NCI-H187 (cell line): ENCODE measurements at places on chromosomes 5 and 9.

DNA sequence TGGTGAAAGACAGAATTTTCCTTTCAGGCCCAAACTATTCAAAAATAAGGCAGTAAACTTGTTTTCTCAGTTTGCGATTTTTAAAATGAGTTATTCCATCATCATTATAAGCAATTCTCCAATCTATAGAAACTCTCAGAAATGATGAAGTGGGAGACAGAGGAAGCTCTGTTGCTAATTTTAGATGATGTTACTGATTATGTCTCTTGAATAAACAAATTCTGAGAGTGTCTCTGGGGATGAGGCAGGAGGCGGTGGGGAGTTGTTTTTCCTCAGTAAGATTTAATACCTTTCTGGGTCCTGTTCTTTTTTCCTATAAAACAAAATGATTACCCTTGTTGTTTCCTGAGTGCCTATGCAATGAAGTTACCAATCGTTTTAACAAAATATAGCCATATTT is 43.9 kb upstream of the TEX48 start:
- DNase-seq, result no peak

DNA sequence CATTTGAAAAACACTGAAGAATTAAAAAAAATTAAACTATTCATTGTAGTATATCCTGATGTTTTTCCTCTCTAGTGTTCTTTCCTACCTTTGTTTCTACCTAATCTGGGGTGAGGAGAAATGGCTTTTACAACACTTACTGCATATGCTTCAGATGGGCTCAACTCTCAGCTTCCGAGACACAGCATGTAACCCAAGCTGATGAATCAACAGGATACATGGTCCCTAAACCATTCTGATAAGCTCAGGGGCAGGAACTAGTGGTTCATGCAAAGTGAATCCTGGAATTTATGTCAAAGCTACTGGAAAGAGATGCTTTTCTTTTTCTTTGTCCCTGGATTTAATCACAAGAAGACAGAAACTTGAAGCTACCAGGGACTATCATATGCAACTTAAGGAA is 672.5 kb upstream of the RORB start:
- no peak for DNase-seq

- DNase-seq, result no peak
Observed at GRCh38 chr9:114363424-114363823, 24.4 kb downstream of the AKNA start.

DNA sequence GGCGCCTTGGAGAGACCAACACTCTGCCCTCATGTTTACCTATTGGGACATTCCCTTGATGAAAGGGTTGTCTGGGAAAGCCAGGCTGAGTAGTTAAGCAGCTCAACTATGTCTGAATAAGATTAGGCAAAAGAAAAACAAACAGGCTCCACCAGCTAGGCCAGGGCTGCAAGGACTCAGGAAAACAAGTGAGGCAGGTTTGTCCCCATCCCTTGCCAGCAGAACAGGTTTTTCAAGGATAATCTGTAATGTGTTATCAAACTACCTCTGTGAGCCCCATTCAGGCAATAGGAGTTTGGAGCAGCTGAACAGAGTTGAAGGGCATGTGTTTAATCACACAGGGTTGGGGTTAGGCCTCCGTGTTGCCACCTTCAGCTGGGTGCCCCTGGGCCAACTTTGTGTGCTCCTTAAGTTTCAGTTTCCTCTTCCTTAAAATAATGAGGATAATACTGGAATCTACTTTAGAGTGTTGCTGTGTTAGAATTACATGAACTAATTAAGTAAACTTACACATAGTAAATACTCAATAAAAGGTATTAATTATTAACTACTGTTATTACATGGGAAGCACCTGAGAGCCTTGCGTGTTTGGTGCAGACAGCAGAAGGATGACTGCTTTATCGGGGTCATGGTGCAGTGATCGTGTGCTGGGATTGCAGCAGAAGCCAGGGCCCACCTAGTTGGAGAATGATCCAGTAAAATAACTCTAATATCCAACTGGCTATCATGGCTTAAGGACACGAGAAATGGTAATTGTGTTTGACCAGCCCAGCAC is 72.1 kb upstream of the ATP10B start:
- DNase-seq, result no peak

DNA sequence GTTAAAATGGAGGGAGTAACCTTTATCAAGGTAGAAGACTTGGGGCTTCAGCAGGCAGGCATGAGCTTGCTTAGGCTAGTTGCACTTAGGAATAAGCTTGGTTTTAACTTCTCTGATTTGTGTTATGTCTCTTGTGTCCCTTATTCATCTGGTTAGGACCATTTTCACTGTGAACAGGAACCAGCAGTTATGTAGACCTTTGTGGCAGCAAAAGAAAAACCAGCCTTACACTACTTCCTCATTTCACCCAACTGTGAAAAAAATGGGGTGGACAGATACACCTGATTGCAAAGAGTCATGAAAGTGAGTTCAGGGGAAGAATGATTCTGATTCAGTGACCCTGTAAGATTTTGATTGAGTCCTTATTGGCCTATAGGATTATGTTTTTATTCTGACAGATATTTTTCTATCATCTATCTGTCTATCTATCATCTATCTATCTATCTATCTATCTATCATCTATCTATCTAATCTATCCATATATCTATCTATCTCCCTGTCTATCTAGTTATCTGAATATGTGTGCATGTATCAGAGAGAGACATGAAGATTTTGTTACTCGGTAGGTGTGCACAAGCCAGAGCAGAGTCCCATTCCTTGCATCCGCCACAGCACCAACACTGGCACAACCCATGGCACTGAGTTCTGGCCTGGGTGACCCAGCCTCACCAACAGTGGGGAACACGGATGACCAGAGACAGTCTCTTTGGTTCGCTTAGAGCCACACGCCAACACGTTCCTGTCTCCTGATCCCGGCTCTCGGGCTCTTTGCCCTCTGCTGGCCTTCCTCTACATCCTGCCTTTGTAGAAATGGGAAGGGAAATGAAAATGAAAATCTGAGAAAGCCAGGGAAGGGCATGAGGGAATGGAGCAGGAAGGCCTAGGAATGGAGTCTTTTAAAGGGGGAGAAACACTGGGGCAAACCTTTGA is 1.3 kb upstream of the ZNF366 start:
- DNase-seq, result no peak

- DNase-seq, result peak; percentile 55
Observed at GRCh38 chr9:86282077-86282978, at the start of gene ISCA1. ISCA1 (minus strand) TSS chr9:86282538; CDS start chr9:86282458, 80 bp downstream.

- no peak for DNase-seq
Observed at GRCh38 chr9:36486933-36487481, 85.7 kb upstream of the MELK start.

DNA sequence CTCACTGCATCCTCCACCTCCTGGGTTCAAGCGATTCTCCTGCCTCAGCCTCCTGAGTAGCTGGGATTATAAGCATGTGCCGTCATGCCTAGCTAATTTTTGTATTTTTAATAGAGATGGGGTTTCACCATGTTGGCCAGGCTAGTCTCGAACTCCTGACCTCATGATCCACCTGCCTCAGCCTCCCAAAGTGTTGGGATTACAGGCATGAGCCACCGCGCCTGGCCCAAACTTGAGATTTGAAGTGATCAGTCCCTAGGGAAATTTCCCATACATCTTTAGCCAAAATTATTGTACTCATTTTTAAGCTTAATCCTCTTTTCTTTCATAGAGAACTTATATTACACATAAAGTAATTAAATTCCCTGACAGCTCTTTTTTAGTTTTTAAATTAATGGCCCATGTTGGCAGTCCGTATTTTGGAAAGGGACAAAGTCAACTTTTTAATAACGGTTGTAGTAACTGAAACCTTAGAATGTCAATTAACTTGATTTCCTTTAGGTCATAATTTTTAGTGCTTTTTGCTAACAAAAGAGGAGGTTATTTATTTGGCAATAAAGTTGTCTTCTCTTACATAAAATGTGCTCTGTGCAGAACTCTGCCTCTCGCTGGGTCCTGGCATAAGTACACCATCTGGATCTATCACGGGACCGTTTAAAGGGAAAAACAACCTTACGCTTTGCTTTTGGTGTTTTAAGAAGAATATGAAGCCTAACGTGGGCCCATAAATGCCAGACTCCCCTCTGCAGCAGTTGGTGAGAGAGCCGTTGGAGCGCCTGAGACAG is 142.3 kb upstream of the OTULINL start:
- no peak for DNase-seq

DNA sequence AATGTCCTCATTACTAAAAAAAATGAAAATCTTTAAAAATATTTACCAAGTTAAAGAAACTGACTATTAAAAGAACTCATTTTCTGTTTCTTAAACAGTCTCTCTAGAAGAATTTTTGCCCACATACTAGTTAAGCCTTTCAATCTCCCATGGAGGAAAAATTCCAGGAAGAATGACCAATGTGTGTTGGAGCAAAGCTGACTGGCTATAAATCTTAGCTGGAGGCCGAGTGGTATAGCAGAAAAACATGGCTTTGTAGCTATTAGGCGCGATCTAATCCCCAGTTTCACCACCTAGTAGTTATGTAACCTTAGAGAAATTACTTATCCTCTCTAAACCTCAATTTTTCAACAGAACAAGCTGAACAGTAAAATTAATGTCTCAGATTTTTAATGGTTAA is 135.5 kb upstream of the PRLR start:
- no peak for DNase-seq

GRCh38 chr5:169970339-169970738 is 10.0 kb downstream of the INSYN2B start:
- DNase-seq, result no peak

DNA sequence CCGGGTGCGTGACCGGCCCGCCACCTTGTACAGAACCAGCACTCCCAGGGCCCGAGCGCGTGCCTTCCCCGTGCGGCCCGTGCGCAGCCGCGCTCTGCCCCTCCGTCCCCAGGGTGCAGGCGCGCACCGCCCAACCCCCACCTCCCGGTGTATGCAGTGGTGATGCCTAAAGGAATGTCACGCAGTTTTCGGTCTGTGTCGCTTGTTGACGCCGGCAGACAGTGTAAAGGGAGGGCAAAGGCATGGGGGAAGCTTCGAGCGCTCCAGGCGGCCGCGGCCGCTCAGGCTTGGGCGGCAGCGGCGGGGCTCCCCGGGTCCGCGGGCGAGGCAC is 1.3 kb downstream of the LRRC26 start:
- no peak for DNase-seq
